ENCODE measurements at places on chromosomes 12 and 14.

- DNase-seq = peak; percentile 5
Measured at GRCh38 chr12:18139254-18139653, 49.3 kb upstream of the RERGL start.

- DNase-seq = no peak
Measured at GRCh38 chr14:67653651-67654280, 20.7 kb downstream of the VTI1B start.

DNA sequence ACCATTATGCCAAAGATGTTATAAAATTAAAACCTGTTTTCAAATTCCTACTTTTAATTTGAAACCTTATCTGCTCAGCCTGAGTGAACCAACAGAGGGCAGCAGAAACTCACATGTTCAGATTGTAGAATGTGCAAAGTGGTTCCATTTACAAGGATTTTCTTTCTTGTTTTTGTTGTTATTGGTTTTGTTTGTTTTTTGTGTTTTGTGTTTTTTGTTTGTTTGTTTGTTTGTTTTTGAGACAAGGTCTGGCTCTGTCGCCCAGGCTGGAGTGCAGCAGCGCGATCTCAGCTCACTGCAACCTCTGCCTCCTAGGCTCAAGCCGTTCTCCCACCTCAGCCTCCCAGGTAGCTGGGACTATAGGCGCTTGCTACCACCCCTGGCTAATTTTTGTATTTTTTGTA, 22.8 kb upstream of the GARIN2 start:
- DNase-seq = no peak

GRCh38 chr14:95667249-95667693, 19.0 kb upstream of the TCL1B start:
- no peak for DNase-seq

DNA sequence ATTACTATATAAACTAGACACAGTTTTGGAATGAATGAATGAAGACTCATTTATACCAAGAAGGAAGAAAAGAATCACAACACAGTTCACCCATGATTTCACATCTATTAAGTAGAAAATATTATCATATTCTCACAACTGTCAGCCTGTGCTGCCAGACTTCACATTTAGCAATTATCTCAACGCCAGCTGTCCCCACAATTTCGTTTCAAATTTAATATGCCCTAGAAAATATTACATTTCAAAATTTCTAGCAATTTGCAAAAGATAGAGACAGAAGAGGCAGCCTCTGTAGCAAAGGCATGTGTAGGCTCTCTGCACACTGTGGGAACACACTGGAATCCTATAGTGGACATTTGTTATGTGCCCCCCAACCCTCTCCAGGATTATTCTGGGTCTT, 83.6 kb downstream of the ANKS1B start:
- no peak for DNase-seq

- DNase-seq = no peak
Measured at GRCh38 chr12:72444125-72444524, 172.0 kb downstream of the TRHDE start.

DNA sequence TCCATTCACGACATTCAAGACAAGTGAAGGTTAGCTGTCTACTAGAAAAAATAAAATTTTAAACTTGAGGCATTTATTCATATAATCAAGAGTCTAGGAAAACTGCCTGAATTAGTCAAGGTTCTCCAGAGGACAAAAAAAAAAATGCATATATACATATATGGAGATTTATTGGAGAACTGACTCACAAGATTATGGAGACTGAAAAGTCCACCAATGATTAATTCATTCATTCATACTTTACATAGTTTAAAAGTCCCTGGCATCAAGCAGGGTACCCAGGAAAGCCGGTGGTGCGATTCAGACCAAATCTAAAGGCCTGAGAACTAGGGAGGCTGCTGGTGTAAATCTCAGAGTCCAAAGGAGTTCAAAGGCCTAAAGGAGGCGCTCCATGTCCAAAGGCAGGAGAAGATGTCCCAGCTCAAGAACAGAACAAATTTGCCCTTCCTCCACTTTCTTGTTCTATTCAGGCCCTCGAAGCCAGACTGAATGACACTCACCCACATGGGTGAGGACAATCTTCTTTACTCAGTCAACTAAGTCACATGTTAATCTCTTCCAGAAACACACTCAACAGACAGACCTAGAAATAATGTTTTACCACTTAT, 64.3 kb downstream of the ANKS1B start:
- DNase-seq = no peak

DNA sequence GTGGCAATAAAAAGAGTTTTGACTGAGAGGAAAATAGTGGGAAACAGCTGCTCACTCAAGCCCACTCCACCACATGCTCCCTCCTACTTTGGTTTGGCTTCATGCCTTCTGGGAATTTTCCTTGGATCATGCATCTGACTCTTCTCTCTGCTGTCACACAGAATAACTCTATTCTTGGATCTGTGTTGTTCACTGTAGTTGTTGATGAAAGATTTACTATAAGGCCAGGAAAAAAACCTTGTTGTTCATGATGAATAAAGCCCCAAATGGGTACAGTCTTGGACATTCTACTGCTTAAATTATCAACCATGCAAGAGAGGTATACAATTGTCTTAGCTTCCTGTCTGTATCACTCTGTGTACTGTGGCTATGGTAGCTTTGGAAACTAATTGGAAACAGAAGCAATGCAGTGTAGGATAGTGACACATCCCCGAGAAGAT, 70.5 kb downstream of the TMX1 start:
- DNase-seq = no peak

- no peak for DNase-seq
Measured at GRCh38 chr12:63869656-63870055, 25.2 kb downstream of the SRGAP1 start.

Data from CD4-positive, alpha-beta T cell (primary cell).